Islet precursor cell (in vitro differentiated cells): ENCODE measurements at places on chromosomes 6 and 20.

- DNase-seq, result peak; percentile 77
Measured at GRCh38 chr6:167826896-167827582, at the start of gene AFDN. TSS of gene AFDN (plus strand) at chr6:167826911. CDS start at chr6:167827133, 222 bp downstream.

- DNase-seq, result no peak
Measured at GRCh38 chr6:52535711-52536423, 41.0 kb downstream of the TRAM2 start.

- DNase-seq, result peak; percentile 62
Measured at GRCh38 chr20:58891718-58892140, 39.2 kb downstream of the GNAS start.

- no peak for DNase-seq
Measured at GRCh38 chr6:56526860-56527544, 115.7 kb downstream of the DST start.

GRCh38 chr6:7879980-7880717 lies 30.4 kb downstream of the TXNDC5 start:
- DNase-seq, result no peak

DNA sequence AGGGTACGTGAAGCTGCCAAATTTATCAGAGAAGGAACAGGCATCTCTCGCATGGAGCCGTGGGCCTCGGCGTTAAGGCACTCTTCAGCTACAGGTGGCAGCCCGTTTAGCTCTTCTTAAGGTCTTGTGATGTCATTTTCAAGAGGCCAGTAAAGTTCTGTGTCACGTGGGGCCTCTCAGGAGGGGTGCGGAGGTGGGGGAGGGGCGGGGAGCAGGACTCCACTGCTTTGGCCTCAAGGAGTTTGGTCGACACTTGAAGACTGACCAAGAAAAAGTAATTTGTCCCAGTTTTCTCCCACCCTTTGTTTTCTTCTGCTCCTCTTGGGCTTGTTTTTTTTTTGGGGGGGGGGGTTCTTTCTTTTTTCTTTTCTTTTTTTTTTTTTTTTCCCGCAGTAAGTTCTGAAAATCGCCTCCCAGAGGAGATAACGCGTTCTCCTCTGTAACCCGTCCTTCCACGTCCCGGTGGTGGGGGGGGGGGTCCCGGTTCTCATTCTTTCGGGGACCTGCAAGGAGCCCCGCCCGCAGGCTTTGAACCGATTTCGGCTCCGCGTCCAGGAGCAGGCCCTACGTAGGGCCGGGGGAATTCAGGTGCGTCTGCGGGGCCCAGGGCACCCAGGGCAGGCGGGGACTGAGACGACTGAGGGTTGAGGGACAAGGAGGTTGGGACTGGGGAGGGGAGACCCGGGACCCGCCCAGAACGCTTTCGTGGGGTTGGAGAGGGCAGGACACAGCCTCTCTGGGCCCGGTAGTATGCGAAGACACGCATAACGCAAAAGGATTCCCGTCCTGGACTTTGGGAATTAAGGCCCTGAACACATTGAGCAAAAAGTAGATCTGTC lies 26.0 kb downstream of the GPX6 start:
- DNase-seq, result peak; percentile 93

- no peak for DNase-seq
Measured at GRCh38 chr6:71404145-71404966, 115.7 kb downstream of the OGFRL1 start.

DNA sequence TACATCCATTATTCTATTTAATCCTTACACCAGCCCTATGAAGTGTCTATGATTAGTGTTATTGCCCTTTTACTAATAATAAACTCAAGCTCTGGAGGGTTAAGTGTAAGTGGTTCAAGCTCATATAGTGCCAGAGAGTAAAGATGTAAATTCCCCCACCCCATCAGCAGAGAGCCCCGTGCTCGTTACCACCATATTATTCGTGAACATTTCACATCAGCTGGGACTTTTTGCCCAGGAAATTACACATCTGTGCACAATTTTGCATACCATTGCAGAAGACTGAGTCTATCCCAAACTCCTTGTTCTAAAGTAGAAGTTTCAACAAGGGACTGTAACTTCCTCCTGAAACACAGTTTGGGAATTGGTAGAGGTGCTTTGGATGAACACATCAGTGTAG lies 220.1 kb downstream of the BCAS1 start:
- no peak for DNase-seq

GRCh38 chr6:165663377-165663735 lies 315 bp upstream of the PDE10A start:
- DNase-seq, result peak; percentile 69

DNA sequence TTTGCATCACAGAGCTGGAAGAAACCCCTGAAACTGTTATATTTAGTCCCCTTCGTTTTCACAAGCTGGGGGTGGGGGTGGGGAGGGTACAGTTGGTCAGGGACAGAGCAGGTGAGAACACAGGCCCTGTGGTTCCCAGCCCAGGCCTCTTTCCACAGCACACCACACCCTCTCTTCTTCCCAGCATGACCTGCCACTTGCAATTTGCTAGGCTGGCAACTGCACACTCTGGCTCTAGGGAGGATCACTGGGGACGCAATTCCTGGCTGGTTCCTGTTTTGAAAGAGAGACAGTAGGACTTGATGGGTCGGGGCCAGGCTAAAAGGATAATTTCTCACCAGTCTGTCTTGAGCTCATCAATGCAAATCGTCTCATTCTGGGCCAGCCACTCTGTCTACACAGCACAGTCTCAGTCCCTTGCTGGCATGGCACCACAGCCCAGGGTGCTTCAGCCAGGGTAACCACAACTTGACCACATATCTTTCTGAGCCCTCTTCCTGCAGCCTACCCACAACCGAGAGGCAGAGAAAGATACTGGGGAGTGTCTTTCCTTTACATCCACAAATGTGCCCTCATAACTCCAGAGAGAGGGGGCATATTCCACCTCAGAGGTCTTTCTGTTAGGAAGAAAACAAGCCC lies 41.7 kb upstream of the EMILIN3 start:
- DNase-seq, result no peak

- peak; percentile 60 for DNase-seq
Measured at GRCh38 chr6:17932330-17932852, 55.0 kb downstream of the KIF13A start.

DNA sequence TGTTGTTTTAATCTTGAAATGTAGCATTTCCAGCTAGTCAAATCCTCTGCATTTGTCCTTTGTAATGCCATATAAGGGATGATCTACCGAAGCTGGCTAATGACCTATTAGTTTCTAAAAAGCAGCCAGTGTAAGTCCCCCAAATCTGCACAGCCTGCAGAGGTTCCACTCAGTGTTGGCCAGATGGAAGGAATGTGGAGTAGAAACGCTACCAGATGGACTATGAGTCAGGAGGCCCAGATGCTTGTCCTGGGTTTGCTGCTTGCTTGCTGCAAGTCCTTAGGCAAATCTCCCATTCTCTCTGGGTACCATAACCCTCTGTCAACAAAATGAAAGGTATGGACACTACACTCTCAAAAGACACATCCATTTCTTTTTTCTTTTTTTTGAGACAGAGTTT lies 149.8 kb downstream of the BTBD9 start:
- no peak for DNase-seq

DNA sequence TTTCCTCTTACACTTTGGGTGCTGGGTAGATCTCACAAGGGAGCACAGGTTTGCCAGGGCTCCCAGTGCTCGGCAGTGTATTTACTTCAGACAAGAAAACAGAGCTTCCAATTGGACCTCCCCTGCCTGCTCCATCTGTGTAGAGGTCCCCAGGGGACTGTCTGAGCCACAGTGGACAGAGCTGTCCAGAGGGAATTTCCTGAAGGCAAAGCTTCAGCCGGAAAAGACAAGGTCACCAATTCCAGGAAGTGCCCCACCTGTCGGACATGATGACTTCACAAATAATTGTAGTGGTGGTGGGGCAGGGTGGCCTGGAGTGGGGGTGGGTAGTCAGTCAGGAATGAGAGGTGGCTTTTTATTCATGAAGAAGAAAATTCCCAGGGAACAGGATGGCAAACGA lies 18.6 kb downstream of the ADGRF5 start:
- DNase-seq, result peak; percentile 60

DNA sequence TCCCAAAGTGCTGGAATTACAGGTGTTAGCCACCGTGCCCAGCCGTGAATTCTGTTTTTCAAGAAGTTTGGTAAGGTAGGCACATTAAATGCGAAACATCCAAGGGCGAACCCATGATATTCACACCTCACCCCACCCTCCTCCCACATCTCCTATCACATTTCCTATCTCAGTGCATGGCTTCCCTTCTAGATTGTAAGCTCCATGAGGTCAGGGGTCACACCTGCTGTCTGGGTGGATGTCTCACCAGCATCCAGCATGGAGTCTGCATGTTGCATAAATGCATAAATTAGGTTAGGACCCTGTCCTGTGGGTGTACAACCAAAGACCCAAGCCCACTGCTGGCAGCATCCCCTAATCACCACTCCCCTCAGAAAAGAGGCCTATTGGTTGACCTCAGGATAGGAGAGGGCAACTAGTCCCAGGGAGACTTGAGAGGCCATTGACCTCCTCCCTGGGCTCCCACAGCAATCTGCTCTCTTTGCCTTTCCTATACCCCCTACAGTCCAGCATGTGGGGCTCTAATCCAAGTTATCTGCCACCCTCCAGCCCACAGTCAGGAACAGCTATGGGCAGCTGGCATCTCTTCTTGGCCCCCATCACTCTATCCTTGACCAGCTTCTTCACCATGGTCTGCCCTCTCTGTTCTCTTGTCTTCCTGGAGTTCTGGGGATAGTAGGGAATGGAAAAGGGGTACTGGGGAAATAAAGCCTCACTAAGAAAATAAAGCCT lies 4.2 kb downstream of the PRRT1 start:
- DNase-seq, result no peak

DNA sequence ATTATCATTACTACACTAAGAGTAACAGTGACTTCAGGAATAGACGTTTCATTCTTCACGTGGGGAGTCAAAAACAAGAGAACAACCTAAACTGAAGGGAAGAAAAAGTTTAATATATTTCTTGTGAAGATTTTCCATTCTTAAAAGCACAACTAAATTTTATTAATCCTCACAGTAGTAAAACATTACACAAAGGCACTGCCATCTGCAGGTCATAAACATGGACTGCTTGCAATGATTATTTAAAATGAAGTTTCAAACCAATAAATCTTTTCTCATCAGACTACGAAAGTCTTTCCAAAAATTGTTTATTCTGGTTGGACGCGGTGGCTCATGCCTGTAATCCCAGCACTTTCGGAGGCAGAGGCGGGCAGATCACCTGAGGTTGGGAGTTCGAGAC lies 2.6 kb downstream of the NCOA5 start:
- no peak for DNase-seq

GRCh38 chr20:61644378-61645076 lies 392.5 kb downstream of the CDH4 start:
- DNase-seq, result no peak

- DNase-seq, result no peak
Measured at GRCh38 chr6:84605298-84605697, 159.1 kb downstream of the TBX18 start.

- DNase-seq, result no peak
Measured at GRCh38 chr20:11227602-11228001, 553.8 kb upstream of the JAG1 start.

DNA sequence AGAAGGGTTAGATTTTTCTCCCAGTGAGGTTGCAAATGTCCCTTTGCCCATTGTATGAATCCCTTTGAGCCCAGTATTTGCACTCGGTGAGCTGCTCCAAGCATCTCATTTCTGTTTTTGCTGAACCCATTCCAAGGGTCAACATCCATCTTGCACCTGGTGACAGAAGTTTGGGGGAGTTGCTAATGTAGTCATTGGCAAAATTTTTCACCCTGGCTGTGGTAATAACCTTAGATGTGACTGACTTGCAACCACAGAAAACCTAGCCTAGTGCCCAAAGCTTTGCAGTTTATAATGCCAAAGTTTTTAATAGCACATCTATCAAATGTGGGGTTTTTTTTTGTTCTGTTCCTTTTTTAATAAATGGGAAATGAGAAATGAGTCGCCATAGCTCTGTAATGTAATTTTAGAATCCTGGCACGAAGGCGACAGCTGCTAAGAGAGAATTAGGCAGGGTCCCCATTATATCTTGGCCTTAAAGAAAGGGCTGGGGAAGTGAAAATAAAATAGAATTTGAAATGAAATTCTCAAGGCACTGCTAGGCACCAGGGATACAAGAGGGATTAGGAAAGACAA lies 682.8 kb downstream of the KIF16B start:
- DNase-seq, result no peak

GRCh38 chr6:153015094-153015640 lies 12.7 kb upstream of the MTRF1L start:
- DNase-seq, result no peak

- no peak for DNase-seq
Measured at GRCh38 chr6:163757520-163757919, 343.0 kb downstream of the QKI start.

GRCh38 chr6:159686703-159687102 lies 6.3 kb downstream of the SOD2 start:
- DNase-seq, result no peak

- no peak for DNase-seq
Measured at GRCh38 chr6:26404546-26404945, 2.5 kb downstream of the BTN3A1 start.

DNA sequence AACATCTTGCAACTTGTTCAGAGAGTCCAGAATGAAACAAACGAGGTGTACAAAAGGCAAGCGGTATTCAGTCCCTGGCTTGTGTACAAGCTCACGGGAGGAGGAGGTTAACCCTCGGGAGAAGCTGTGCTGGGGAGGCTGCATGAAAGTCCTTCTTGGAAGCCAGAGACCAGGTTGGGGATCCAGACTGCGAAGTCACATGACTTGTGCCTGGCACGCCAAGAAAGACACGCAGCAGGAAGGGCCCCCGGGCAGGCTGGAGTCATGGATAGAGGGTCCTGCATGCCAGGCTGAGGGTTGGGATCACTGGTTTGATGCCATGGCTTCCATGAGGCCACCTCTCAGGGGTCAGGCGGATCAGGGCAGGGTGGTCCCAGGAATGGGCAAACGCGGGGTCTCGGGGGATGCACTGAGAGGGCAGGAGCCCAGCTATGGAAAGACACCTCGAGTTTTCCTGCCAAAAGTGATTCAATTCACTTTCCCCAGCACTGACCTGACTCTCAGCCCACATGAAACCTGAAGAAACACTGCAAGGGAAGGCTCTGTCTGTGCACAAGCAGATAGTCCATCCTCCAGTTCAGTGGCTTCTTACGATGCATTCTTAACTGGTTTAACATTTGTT lies 79.4 kb downstream of the DLL1 start:
- DNase-seq, result peak; percentile 40

GRCh38 chr6:134080171-134080795 lies 27.9 kb upstream of the SLC2A12 start:
- peak; percentile 76 for DNase-seq

DNA sequence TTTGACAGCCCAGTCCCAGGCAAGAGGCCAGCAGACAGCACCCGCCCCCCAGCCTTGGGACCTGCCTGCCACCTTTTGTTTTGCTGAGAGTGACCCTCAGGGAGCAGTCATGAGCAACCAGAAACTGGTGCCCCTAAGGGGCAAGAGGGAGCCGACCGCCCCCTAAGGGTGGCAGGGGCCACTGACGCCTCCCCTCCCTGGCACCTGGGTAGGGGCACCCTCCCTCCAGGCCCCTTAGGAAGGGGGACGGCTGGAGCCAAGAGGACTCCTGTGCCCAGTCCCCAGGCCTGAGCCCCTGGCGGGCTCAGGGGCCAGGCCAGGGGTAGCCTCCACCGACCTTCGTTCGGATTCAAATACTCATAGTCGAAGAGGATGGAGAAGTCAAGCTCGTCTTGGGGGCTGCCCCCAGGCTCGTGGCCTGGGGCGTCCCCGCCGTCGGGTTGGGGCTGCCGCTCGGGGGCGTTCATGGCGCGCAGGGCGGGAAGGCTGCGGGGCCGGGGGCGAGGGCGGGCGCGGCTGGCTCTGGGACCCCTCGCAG lies 417 bp downstream of the NFATC2 start:
- peak; percentile 60 for DNase-seq
